Activated T-cell treated with anti-CD3 and anti-CD28 coated beads for 4 hours (primary cell): ENCODE measurements at places on chromosomes 3 and 15.

- no peak for DNase-seq
Measured at GRCh38 chr3:72185549-72186399, 400.8 kb upstream of the PROK2 start.

GRCh38 chr3:150096700-150097587 lies 126.2 kb upstream of the PFN2 start:
- no peak for DNase-seq

DNA sequence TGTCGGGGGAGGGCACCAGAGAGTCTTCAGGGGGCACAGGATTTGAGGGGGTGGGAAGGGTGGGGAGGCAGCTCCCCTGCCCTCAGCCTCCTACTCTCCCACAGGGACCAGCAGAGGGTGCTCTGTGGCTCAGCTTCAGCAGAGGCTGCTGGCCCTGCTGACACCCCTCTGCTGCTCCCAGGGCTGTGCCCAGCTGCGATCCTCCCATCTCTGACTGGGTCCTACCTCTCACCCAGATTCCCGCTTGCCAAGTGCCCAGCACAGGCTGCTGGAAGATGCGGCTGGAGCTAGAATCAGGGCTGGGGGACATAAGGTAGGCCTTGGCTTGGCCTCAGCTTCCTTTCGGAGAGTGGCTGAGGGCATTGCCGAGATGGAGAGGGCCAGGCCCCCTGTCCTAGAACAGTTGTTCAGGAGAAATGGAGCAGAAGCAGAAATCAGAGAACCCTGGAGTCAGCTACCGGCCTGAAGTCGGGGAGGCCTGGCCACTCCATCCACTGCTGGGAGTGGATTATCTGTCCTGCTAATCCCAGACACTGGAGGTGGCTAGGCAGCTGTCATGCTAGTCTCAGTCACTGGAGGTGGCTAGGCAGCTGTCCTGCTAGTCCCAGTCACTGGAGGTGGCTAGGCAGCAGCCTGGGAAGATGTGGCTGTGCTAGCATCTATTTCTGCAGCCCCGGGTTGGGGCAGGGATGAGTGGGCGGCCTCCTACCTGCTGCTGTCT lies 3.9 kb downstream of the GRM2 start:
- no peak for DNase-seq

- DNase-seq: no peak
Measured at GRCh38 chr15:31285772-31286261, 40.8 kb upstream of the KLF13 start.

- no peak for DNase-seq
Measured at GRCh38 chr15:59997070-59997701, 6.9 kb upstream of the FOXB1 start.

DNA sequence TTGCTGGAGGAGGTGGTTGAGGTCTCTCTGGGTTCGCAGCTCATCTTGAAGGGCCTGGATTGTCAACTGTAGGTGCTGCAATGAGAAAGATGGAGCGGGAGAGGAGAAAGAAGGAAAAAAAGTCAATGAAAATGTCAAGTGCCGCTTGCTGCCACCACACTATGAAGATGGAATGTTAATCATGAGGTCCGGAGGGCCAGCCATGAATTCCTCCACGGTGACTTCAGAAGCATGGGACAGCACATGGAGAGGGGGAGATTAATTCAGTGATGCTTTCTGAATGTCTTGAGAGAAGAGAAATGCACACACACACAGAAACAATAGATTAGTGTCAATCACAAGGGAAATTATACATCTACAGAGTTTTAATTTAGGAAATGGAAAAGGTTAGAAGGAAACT lies 171.9 kb downstream of the ERC2 start:
- DNase-seq: no peak

- DNase-seq: no peak
Measured at GRCh38 chr3:78785004-78785403, 982.8 kb downstream of the ROBO1 start.

GRCh38 chr15:73320619-73321180 lies 48.1 kb downstream of the HCN4 start:
- no peak for DNase-seq

DNA sequence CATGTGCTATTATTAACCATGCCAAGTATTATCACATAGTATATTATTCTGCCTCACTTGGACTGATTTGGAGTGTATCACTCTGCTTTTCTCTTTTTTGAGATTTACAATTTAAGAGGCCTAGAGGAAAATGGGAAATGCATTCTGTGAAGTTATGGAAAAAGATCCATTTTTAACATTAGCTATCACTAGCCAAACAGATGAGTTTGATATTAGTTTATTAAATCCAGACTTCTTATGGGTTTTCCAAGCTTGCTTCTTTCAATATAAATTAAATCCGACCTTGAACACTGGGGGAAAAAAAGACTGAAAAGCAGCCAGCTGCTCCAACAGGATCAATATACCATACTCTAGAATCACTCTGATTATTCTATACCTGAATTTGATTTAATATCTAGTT lies 30.1 kb upstream of the PLOD2 start:
- DNase-seq: no peak

- no peak for DNase-seq
Measured at GRCh38 chr3:4852780-4853748, 126.2 kb upstream of the BHLHE40 start.

- DNase-seq: no peak
Measured at GRCh38 chr3:129529436-129530210, 1.2 kb downstream of the RHO start.

DNA sequence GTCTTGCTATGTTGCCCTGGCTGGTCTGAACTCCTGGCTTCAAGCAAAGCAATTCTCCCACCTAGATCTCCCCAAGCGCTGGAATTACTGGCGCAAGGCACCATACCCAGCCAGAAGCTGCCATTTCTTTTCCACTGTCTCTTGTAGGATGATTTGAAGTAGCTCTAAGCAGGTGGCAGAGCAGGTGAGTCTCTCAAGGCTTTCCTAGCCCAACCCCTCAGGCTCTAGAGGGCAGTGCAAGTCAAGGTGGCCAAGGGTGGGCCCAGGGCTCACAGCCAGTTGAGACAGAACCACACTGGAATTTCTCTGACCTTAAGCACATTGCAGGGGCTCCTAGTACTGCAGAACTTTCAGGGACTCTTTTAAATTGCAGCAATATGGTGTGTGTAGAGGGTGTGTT lies 15.6 kb upstream of the DAG1 start:
- no peak for DNase-seq

DNA sequence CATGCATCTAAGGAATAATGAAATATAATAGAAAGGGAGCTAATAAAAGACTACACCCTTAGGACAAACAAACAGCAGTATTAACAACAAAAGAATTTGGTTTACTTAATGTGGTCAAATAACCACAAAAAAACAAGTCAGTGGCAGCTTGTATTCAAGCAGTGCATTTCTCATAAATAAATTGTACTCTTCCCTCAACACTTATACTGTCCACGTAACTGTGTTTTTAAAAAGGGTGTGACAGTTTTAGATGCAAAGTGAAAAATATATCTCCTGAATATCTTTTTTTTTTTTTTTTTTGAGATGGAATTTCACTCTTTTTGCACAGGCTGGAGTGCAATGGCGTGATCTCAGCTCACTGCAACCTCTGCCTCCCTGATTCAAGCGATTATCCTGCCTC lies 698.2 kb upstream of the CADM2 start:
- no peak for DNase-seq

GRCh38 chr3:144670571-144670970 lies 698.9 kb downstream of the DIPK2A start:
- no peak for DNase-seq

GRCh38 chr15:84685304-84685703 lies 27.3 kb upstream of the NMB start:
- DNase-seq: no peak

GRCh38 chr3:85483986-85484385 lies 525.2 kb downstream of the CADM2 start:
- DNase-seq: no peak

DNA sequence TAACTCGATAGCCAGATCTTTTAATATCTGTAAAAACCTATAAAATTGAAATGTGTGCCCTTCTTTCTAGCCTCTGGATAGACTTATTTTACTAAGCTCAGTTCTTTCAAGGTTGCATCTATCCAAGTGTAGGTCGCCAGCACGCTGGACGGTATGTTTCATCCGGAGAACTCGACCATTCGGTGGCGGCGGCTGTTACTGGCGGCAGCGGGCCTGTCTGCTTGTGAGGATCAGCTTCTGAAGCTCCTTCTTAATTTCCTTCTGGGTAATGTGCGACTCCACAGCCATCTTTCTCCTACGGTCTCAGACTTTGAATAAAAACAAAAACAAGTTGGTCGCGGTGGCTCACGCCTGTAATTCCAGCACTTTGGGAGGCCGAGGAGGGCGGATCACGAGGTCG lies 4.1 kb downstream of the PP2D1 start:
- DNase-seq: no peak

DNA sequence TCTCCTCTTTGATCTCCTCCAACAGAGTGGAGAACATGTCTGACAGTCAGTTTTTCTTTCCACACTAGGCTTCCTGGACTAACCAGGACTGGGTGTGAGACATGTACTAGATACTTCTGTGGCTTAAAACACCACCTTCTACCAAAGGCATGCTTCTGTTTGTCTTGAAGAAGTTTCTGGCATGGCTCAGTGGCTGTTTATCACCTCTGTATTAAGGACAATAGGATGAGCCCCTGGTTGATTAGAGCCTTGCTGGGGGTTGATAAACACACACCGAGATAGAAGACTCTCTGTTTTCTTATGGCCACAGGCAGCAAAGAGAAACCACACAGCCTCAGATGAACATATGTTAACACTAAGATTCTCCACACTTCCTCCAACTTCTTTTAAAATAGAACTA lies 40.5 kb downstream of the SV2B start:
- no peak for DNase-seq

GRCh38 chr15:95681836-95682544 lies 648.5 kb upstream of the NR2F2 start:
- no peak for DNase-seq

DNA sequence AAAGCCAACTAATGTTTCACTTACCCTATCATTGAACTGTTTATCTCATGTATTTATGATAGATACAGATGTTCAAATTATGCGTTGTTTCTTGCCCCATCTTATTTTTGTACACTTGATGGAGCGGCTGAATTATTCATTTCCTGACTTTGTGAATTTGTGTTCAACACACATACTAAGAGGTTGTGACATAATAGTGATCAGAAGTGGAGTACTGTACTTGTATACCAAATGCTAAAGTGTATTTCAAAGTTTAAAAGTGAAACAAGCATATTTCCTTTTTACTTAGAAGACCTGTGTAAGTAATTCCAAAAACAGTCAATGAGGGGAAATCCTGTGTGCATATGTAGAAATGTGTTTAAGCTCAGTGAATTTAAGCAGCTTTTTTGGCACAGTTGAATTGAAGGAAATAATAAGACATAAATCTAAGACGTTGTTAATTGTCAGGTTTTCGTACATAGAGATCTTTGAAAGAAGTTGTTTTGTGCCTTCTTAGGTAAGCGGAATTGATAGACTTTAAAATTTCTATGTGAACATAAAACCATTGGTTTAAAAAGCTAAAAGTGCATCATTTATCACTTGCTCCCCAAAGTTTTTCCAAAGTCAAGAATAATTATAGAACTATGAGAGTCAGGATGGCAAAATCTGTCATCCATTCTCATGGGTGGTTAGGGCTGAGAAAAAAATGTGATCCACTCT lies 1.9 kb downstream of the NFKBIZ start:
- DNase-seq: no peak

DNA sequence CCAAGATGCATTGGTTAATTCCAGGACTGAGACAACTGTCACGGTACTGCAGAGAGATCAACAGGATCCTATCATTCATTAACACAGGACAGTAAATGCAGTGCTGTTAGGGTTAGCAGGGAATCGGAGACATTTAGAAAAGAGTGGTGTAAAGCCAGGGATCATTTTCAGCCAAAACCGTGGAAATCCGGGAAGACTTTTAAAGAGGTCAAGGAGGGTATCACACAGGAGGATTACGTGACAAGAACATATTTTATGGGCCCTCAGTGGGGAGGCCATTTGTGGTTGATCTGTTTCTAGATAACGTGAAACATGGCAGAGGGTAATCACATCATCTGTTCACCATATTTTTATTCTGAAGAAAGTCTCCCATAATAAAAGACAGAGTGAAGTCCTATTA lies 216.1 kb downstream of the PTPRG start:
- no peak for DNase-seq

- no peak for DNase-seq
Measured at GRCh38 chr15:85687329-85687728, 107.4 kb downstream of the KLHL25 start.

- peak; percentile 35 for DNase-seq
Measured at GRCh38 chr3:125141596-125142419, 70.7 kb downstream of the SLC12A8 start.

DNA sequence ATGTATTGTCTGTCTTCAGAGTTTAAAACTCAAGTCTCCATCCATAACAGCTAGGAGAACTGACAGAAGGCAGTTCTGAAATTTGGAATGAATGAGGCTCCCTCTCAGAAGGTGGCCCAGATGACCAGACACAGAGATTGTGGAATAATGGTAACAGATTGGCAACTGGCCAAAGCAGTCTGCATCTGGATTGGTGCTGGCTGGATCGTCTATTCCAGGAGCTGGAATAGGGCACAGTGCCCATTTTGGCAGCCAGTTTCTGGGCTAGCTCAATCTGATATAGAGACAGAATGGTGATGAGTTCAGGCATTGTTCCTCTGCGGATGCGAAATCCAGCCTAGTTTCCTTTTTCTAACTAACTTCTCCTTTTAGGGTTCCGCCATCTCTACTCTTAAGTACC lies 851.7 kb downstream of the PDCD6IP start:
- DNase-seq: no peak

GRCh38 chr3:123341871-123342630 lies 106.8 kb downstream of the ADCY5 start:
- DNase-seq: no peak

GRCh38 chr3:60528651-60529050 lies 722.6 kb downstream of the FHIT start:
- DNase-seq: no peak

- DNase-seq: no peak
Measured at GRCh38 chr3:183318877-183319276, 65.8 kb downstream of the B3GNT5 start.

DNA sequence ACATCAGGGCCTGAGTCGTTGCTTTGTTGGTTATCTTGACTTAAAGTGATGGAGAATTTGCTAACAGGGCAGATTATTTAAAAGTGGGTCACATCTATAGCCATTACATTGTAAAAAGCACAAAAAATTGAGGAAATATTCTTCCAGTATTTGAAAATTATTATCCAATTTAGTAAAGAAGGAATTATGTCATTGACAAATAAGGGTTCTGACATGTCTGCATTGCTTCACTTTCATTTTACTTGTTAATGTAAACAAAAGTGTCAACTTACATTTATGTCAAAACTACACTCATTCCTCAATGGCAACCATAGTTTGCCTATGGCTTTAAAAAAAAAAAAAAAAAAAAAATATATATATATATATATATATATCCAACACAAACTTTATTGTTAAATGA lies 3.4 kb upstream of the PARP14 start:
- no peak for DNase-seq

- DNase-seq: no peak
Measured at GRCh38 chr3:66449411-66449974, 51.3 kb downstream of the LRIG1 start.

- peak; percentile 2 for DNase-seq
Measured at GRCh38 chr3:177284383-177284881, 87.2 kb upstream of the TBL1XR1 start.
